ENCODE measurements at places on chromosomes 12 and 14.

DNA sequence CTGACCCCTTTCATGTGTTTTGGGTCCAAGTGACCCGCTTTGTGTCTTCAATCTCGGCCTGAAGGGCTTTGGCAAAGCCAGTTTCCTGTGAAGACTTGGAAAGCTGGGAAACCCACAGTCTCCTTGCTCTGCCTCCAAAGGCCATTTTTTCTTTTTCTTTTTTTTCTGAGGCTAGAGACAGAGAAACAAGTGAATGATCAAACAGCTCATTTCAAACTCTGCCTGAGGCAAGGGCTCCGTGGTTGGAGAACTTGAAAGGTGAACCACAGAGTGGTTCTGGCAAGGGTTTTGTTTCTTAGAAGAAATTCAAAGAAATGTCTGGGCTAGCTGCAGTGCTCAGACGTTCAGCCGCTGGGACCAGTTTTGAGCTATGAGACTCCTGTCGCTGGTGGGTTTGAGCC is 62.7 kb downstream of the ERH start:
- DNase-seq: no peak

- no peak for DNase-seq
Measured at GRCh38 chr12:44795970-44796369, 80.1 kb downstream of the NELL2 start.

GRCh38 chr14:73427516-73428264 is 30.7 kb downstream of the NUMB start:
- no peak for DNase-seq

GRCh38 chr12:93803424-93803807 is 126.2 kb downstream of the CRADD start:
- DNase-seq: no peak

DNA sequence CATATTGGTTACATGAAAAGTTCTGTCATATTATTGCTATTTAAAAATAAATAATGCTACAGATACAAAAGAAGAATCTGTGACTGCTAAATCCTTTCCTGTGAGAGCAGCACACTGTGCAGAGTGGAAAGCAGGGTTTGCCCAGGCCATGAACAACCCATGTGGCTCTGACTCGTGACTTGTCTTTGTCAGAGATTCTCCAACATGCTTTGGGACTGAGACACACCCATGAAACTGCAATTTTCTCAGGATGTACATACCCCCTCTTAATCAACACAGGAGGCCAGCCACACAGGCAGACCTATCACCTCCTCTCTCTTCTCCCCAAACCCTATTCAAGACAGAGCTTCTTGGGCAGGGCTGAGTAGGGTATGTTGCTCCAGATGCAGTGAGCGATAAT is 96.8 kb upstream of the NTF3 start:
- no peak for DNase-seq
